Stimulated activated CD4-positive, alpha-beta T cell treated with anti-CD3 and anti-CD28 coated beads, Interleukin-2, amount 100 ng/mL, for 24 hours (primary cell): ENCODE measurements at places on chromosomes 11 and 22.

GRCh38 chr22:40758390-40758789 is 60.8 kb downstream of the SLC25A17 start:
- no peak for DNase-seq

GRCh38 chr11:66230156-66230555 is 38.3 kb upstream of the RAB1B start:
- no peak for DNase-seq

- no peak for DNase-seq
Measured at GRCh38 chr11:131422496-131422895, 52.1 kb downstream of the NTM start.

DNA sequence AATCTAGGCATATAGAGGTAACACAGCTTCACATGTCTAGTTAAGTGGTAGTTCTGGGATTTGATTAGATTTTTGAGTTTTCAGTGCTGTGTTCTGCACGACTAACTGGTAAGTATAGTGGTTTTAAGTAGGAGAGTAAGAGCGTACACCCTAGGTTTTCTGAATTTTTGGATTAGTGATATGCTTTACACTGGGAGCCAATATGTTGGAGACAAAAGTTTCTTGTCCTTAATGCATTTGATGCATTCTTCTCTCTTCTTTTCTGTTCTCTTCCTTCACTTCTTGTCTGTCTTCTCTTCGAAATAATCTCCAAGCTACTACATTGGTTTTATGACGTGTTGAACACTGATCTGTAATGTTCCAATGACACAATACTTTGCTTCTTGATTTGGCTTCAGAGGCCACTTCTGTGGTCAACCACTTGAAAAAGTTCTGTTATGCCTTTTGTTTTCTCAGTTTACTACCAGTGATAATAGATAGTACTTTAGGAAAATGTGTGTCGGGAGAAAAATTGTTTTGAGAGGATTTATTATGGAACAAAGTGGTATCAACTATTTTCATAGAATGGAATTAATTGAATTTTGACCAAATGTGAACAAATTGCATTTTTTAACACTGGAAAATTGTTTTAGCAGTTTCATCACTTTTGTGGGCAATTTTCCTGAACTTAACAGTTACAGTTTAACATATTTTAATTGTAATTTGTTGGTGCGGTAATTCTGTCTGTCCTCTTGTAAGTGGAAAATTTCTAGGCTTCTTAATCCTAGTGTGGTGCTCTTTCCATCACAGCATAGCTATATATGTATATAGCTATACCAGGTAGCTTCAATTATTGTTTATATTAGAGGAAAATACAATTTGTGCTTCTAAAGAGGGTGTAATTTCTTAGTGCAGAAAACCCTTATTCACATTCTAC is 2.6 kb downstream of the PDE3B start:
- no peak for DNase-seq

- DNase-seq, result no peak
Measured at GRCh38 chr11:14789879-14790484, 102.0 kb downstream of the CYP2R1 start.

DNA sequence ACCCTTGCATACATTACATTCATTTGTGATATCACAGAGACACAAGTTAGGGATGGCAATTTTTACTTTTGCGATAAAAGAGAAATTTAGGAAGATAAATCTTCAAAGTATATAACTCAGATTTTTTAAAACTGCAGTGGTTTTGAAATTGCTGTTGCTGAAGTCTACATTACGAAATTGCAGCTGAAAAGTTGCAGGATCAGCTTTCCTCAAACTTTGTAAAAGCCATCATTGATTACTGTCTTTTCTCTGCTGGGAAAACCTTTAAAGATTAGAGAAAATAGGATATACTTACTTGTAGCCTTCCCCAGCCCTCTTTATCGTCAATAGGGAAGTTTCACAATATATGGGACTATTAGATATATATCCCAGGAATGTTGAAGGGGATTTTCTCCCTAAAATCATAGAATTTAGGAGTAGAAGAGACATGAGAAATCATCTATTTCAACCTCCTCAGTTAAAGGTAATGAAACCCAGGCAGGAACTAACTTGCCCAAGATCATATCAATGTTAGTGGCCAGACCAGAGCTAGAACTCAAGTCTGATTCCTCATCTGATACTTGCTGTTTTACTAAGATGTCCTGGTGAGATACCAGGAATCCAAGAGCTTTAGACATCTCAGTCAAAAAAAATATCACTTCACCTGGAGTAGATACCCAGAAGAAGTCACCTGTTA is 10.4 kb upstream of the AGBL2 start:
- no peak for DNase-seq

GRCh38 chr11:36362902-36363301 is 66.8 kb downstream of the PRR5L start:
- no peak for DNase-seq

DNA sequence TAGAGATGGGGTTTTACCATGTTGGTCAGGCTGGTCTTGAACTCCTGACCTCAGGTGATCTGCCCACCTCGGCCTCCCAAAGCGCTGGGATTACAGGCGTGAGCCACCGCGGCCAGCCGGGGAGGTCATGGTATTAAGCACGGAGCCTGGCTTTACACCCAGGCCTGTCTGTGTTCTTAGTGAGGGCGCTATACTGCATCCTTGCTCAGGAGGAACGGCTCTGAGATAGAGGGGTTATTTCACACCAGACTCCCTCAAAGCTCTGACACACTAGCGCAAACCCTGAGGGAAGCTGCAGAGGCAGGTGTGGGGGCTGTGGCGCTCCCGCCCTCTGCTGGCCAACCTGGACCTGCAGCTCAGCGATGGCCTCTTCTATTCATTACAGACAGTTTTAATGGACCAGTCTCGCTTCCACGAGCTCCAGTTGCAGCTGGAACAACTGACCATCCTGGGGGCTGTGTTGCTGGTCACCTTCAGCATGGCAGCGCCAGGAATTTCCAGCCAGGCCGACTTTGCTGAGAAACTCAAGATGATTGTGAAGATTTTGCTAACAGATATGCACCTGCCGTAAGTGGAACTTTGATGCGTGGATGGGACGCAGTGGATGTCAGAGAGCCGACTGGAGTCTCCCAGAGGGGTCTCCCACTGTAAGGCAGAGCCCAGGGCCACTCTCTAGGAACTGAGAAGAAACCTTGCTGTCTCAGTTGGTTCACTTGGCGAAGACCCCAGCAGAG is 26.2 kb downstream of the TCP11L1 start:
- DNase-seq, result peak; percentile 78

DNA sequence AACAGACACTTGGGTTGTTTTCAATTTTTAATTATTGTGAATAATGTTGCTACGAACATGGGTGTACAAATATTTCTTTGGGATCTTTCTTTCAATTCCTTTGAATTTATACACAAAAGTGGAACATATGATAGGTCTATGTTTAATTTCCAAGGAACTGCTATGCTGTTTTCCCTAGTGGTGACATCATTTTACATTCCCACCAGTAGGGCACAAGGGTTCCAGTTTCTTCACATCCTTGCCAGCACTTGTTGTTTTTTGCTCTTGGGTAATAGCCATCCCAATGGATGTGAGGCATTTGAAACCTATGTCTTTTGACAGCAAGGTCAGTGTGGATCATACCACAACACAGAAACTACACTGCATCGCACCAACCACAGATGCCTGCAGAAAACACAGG is 41.8 kb upstream of the SCN3B start:
- DNase-seq, result no peak

GRCh38 chr11:839875-840617 is 2.3 kb downstream of the POLR2L start:
- no peak for DNase-seq

GRCh38 chr22:49137206-49137840 is 690.4 kb downstream of the BRD1 start:
- no peak for DNase-seq

GRCh38 chr11:96288915-96289314 is 54.1 kb downstream of the MAML2 start:
- DNase-seq, result no peak

- DNase-seq, result peak; percentile 81
Measured at GRCh38 chr11:11966826-11967668, 41.4 kb downstream of the DKK3 start.

GRCh38 chr11:126194121-126194543 is 17.3 kb downstream of the RPUSD4 start:
- peak; percentile 40 for DNase-seq

DNA sequence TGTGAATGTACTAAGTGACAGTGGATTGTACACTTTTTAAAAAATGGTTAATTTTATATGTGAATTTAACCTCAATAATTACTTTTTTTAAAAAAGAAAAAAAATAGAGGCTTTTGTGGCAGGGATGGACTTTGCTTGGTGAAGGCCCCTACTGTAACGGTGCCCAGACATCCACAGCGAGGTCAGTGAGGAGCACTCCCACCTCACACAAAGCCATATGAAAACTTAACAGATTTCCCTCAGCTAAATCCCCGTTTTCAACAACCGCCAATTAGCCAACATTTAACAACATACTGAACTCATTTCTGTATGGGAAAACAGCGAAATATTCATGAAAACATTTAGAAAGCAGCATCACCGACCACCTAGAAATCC is 642 bp upstream of the C11orf58 start:
- no peak for DNase-seq

GRCh38 chr11:29173660-29174062 is 843.2 kb downstream of the KCNA4 start:
- no peak for DNase-seq

GRCh38 chr11:35602160-35602793 is 16.0 kb upstream of the FJX1 start:
- no peak for DNase-seq

- no peak for DNase-seq
Measured at GRCh38 chr11:112166562-112166961, 610 bp upstream of the TEX12 start.

- no peak for DNase-seq
Measured at GRCh38 chr22:42172773-42173172, 42.2 kb upstream of the CYP2D6 start.

GRCh38 chr11:32069361-32070058 is 21.4 kb upstream of the RCN1 start:
- no peak for DNase-seq

- DNase-seq, result peak; percentile 30
Measured at GRCh38 chr11:12411806-12412727, 34.7 kb downstream of the PARVA start.

GRCh38 chr11:125941619-125942611 is 3.9 kb upstream of the VSIG10L2 start:
- peak; percentile 72 for DNase-seq

- DNase-seq, result no peak
Measured at GRCh38 chr11:114057147-114057546, 2.4 kb upstream of the ZBTB16 start.

DNA sequence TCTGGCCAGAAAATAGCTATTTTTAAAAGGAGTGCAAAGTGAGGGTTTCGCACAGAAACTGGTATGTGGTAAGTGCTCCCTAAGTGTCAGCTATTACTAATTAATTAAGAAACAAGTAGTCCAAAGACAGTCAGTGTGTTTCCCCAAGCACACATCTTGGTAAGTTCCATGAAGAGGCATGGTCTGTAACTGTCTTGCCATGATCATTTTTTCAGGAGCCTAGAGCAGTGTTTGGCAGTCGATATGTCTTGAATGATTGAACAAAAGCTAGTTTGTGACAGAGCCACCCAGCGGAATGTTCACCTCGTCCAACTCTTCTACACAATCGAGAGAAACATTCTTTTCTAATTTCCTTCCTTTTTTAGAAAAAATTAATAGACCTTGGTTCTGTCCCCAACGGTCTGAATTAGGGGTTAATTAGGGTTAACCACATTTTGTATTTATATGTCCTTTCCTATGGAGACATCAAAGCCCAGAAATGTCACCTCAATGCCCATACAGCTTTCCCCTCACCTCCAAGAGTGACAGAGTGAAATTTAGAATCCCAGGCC is 57.6 kb upstream of the FTH1 start:
- no peak for DNase-seq

GRCh38 chr22:40855979-40856512 is 393 bp downstream of the ST13 start:
- no peak for DNase-seq

DNA sequence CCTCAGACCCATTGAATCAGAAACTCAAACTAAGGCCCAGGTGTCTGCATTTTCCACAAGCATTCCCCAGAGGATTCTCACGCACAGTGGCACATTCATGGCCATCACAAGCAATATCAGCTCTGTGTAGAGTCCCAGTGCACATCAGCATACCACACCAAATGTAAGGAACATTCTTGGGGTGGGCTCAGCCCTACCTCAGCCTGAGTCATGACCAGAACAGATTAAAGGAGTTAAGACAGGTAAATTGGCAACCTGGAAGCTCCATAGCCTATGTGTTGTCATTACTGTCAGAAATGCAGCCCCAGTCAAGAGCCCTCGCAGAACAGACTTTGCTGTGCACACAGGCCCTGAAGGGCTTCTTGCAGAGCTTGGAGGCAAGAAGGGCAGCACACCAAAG is 53.1 kb downstream of the OPCML start:
- no peak for DNase-seq

DNA sequence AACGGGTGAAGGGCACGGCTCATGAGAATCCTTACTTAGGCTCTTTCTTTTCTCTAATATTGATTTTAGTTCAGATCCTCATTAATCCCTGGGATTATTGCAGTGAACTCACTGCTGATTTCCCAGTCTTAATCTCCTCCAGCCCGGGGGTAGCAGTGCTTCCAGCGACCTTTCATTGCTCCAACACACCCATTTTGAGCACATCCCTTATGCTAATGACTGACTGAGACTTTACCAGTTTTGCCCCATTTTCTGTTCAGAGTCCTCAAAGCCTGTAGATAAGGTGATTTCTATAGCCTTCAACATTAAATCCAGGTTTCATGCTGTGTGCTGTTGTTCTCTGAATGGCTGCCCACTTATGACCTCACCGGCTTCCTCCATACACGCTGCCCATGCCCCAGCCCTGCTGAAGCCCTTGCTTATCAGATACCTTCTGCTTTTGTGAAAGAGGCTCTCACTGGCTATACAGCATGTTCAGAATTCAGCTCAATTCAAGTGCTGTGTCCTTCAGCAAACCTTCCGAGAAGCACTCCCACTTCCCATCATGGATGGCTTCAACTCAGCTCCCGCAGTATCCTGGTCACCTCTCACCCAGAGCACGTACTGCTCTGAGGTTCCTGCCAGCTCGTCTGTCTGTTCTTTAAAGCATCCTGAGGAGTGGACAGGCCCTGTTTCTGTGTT is 49.0 kb downstream of the PPFIA1 start:
- DNase-seq, result no peak
